PC-3 (cell line): ENCODE measurements at places on chromosomes 1 and 21.

- no peak for DNase-seq
These were observed 5.1 kb upstream of the HES4 start for GRCh38 chr1:1004780-1005697.

DNA sequence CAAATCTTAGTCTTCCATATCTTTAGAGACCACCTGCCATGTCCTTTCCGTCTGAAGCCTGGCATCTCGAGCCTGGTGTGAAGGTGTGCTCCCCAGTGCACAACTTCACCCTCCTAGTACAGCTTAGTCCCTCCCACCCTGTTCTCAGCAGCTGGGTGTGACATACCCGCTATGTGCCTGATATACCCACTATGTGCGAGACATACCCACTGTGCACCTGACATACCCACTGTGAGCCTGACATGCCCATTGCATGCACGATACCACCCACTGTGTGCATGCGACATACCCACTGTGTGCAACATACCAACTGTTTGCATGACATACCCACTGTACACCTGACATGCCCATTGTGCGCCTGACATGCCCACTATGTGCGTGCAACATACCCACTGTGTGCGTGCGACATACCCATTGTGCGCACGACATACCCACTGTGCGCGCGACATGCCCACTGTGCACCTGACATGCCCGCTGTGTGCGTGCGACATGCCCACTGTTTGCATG lies 3.0 kb upstream of the RRP1 start:
- no peak for DNase-seq

DNA sequence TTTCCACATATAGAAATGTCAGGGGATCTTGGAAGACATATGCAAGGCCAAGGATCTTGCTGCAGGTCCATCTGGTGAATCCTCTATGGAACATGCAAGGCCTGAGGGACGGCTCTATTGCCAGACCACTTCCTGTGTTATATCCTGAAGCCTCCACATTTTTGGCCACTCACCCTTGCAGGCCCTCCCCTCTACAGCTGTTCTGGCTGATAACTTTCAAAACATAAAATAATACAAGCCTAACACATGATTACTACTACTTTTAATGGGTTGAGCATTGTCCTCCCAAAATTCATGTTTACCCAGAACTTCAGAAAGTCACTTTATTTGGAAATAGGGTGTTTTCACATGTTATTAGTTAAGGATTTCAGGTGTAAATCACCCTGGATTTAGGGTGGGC lies 18.5 kb upstream of the LYPLAL1 start:
- DNase-seq = no peak

- DNase-seq = peak; percentile 59
These were observed 2.1 kb downstream of the RBM15 start for GRCh38 chr1:110341146-110341871.
